ENCODE measurements at places on chromosomes 13 and 19. TPM values are rescaled to one million over a fixed set of nuclear protein-coding genes. Genes with fewer than 3 reads are reported as not detected.

The SUCLA2 gene
- total RNA-seq: 71.4 TPM

The COL4A2 gene
- 61.1 TPM for total RNA-seq

DNA sequence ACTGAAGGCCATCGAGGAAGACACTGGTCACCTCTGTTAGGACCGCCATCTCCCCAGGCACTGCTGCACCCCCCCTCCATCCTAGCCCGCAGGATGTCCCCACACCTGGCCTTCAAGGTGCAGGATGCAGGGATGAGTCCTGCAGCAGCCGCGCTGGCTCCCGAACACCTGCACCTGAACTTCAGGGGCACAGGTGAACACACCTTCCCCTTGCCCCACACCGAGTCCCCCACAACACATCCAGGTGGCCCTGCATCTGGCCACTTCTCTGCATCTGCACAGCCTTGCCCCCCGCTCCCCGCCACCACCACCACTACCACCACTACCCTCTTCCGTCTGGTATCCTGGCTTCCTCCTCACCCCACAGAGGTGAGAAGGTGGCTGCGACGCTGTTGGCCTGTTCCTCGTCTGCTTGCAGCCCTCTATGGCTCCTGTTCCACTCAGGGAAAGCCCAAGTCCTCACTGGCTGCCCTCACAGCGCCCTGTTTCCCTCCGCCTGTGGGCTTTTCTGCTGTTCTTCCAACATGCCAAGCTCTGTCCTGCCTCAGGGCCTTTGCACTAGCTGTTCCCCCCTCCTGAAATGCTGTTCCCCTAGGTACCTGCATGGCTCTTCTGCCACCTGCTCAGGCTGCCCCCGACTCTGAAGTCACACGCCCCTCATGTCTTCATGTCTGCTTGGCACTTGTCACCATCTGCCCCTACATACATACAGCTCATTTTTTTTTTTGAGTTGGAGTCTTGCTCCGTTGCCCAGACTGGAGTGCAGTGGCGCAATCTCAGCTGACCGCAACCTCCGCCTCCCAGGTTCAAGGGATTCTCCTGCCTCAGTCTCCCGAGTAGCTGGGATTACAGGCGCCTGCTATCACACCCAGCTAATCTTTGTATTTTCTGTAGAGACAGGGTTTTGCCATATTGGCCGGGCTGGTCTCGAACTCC lies 1.4 kb upstream of the CERS1 start:
- H3K27ac ChIP-seq: no peak overlapping the region
- H3K4me1 ChIP-seq: peaks cover 5% of the 10 kb centered on the region
- no peak overlapping the region for H3K4me3 ChIP-seq
- peaks cover 27% of the 10 kb centered on the region for H3K27me3 ChIP-seq
- no peak for DNase-seq

DNA sequence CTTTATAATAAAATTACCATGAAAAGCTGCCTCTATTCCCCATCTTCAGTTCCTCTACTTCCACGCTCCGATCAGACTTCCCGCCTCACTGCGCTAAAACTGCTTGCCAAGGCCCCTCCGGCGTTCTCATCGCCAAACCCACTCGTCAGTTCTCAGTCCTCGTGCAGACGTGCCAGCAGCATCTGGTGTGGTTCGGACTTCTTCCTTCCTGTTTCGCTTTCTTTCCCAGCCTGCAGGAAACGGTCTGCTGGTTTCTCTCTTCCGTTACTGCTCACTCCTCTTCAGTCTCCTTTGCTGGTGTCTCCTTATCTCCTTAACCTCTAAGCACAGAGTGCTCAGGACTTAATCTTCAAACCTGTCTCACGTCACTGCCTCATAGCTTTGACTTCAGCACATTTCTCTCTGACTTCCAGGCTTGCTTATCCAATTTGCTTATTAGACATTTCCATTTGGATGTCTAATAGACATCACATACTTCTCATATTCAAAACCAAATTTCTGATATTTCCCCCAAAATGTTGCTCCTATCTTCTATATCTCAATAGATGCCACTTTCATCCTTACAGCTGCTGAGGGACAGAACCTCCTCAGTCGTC lies 40.3 kb downstream of the RCBTB2 start:
- H3K27ac ChIP-seq: peak overlapping the region; percentile 78
- no peaks in the 10 kb centered on the region for H3K27me3 ChIP-seq
- DNase-seq: peak; percentile 56
- no peaks in the 10 kb centered on the region for H3K36me3 ChIP-seq
- H3K4me3 ChIP-seq: no peak overlapping the region
- no peaks in the 10 kb centered on the region for H3K4me1 ChIP-seq

DNA sequence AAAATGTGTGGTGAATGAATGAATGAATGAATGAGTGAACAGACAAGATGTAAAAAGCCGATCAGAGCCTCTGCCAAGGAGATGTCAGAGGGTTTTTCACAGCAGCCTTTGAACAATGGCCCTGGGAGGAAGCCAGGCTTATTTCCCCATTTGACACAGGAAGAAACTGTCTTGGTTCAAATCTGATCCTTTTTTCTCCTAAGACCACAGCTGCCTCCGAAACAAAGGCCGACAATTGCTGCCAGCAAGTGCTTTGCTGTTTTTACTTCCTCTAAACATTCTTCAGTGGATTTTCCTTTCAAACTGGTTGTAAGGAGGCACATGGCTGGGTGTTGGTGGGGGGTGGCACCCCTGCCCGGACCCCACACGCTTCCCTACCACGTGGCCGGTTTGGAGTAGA lies 44.2 kb upstream of the HOMER3 start:
- DNase-seq: no peak
- no peak overlapping the region for H3K4me3 ChIP-seq
- no peak overlapping the region for H3K27ac ChIP-seq
- H3K4me1 ChIP-seq: peaks cover 6% of the 10 kb centered on the region
- no peaks in the 10 kb centered on the region for H3K27me3 ChIP-seq

GRCh38 chr19:5369962-5370367 lies 29.4 kb upstream of the PTPRS start:
- no peaks in the 10 kb centered on the region for H3K36me3 ChIP-seq
- no peaks in the 10 kb centered on the region for H3K27me3 ChIP-seq
- no peak overlapping the region for H3K27ac ChIP-seq
- H3K4me1 ChIP-seq: no peaks in the 10 kb centered on the region

- H3K4me3 ChIP-seq: no peak overlapping the region
- DNase-seq: no peak
- H3K36me3 ChIP-seq: no peaks in the 10 kb centered on the region
These were observed 300.5 kb downstream of the NALCN start for GRCh38 chr13:101115762-101116171.

DNA sequence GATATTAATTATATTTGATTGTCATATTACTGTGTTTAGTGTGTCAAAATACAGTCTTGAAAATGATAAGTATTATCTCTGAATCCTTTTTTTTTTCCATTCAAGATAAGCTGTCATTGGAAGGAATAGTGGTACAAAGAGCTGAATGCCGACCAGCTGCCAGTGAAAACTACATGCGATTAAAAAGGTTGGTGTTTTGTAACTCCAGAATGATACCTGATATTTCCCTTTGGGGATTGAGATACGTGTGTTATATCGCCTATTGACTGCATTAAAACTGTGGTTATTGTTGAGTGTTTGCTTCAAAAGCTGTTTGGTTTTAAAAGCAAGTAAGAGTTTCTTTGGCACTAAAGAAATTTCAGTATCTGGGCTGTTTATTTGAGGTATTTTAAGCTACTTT lies 6.5 kb upstream of the KCTD4 start:
- H3K27ac ChIP-seq: no peak overlapping the region
- no peak overlapping the region for H3K4me3 ChIP-seq
- no peaks in the 10 kb centered on the region for H3K27me3 ChIP-seq
- no peaks in the 10 kb centered on the region for H3K36me3 ChIP-seq
- DNase-seq: no peak

GRCh38 chr19:17579661-17580244 lies 24.3 kb downstream of the COLGALT1 start:
- no peaks in the 10 kb centered on the region for H3K27me3 ChIP-seq
- no peaks in the 10 kb centered on the region for H3K36me3 ChIP-seq
- peak; percentile 82 for DNase-seq
- H3K27ac ChIP-seq: no peak overlapping the region

DNA sequence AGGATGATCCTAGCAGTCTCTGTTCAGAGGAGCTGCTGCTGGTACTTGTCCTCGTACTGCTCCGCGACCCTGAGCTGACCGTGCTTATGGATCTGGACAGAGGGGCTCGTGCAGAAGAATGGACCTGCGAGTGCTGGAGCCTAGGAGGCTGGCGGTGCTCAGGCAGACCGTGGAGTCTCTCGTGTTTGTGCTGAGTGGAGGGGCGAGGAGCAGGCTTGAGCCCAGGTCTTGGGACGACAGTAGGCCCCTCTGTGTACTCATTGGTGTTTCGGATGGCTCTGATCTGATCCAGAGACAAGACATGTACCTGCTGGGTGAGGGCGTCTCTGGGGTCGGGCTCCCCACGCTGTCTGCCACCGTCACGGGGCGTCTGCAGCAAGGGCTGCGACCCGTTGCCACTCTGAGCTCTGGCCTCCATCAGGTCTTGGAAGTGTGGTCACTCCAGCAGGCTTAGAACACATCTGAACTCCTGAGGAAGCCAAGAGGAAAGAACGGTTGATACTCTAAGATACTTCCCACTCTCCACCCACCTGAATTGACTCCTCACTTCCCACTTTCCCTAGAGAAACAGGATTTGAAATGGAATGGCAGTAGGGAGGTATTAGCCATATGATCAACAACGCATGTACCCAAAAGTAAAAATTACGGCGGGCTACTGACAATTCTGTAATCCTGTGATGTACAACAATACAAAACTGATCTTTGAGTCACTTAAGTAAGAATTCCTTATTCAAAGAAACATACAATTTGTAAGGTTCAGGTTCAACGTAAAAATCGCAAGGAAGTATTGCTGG lies 3.4 kb downstream of the SPRY2 start:
- H3K27ac ChIP-seq: peak overlapping the region; percentile 98
- peak; percentile 28 for DNase-seq
- no peaks in the 10 kb centered on the region for H3K27me3 ChIP-seq
- H3K4me3 ChIP-seq: peak overlapping the region; percentile 55
- no peaks in the 10 kb centered on the region for H3K36me3 ChIP-seq

GRCh38 chr19:2138061-2138728 lies 13.2 kb downstream of the AP3D1 start:
- no peaks in the 10 kb centered on the region for H3K27me3 ChIP-seq
- H3K4me3 ChIP-seq: no peak overlapping the region
- peaks cover 10% of the 10 kb centered on the region for H3K36me3 ChIP-seq
- H3K4me1 ChIP-seq: no peaks in the 10 kb centered on the region

Measured in colonic mucosa (tissue), 4 donors.